PC-3 (cell line): ENCODE measurements at places on chromosomes 16 and 17.

GRCh38 chr17:68061512-68062313, 26.2 kb downstream of the KPNA2 start:
- no peak for DNase-seq

GRCh38 chr17:45310380-45311324, 6.2 kb downstream of the MAP3K14 start:
- DNase-seq: peak; percentile 22

GRCh38 chr16:70758786-70759185, 42.2 kb downstream of the VAC14 start:
- no peak for DNase-seq

GRCh38 chr16:11604783-11605563, 18.3 kb upstream of the LITAF start:
- no peak for DNase-seq

- DNase-seq: peak; percentile 48
These were observed 85.4 kb downstream of the N4BP1 start for GRCh38 chr16:48524348-48525200.

GRCh38 chr17:72984145-72984925, 108.2 kb downstream of the SLC39A11 start:
- DNase-seq: peak; percentile 97

DNA sequence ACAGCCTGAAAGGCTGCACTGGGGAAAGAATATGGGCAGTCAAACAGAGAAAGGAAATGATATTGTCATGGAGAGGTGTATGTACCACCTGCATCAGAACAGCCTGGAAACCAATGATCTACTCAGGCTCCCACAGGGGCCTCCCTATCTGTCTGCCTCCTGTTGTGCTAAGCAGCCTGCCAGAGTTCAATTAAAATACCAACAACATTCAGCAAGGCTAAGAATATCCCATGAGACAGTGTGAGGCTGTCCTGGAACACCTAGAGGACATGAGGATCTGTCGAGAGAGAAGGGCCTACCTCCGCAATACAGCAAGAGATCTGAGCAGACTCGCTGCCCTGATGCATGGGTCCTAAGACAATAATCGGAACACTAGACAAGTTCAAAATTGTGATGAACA, 8.4 kb downstream of the FXR2 start:
- no peak for DNase-seq

DNA sequence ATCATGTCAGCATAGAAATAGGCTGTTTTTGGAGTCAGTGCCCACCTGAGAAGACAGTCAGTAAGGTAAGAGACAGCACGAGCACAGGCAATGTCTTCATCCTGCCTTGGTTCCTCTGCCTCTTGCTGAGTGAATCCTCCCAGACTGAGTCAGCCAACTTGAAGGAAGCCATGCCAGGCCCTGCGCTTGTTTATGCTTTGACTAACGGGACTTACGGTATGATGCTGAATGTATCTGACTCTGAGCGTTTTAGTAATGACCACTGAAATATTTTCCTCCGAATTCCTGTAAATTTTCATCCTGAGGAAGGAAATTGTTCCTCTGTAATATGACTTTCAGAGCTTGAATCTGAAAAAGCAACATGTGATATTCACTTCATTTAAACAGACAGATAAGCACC, 18.0 kb downstream of the C17orf67 start:
- peak; percentile 29 for DNase-seq

DNA sequence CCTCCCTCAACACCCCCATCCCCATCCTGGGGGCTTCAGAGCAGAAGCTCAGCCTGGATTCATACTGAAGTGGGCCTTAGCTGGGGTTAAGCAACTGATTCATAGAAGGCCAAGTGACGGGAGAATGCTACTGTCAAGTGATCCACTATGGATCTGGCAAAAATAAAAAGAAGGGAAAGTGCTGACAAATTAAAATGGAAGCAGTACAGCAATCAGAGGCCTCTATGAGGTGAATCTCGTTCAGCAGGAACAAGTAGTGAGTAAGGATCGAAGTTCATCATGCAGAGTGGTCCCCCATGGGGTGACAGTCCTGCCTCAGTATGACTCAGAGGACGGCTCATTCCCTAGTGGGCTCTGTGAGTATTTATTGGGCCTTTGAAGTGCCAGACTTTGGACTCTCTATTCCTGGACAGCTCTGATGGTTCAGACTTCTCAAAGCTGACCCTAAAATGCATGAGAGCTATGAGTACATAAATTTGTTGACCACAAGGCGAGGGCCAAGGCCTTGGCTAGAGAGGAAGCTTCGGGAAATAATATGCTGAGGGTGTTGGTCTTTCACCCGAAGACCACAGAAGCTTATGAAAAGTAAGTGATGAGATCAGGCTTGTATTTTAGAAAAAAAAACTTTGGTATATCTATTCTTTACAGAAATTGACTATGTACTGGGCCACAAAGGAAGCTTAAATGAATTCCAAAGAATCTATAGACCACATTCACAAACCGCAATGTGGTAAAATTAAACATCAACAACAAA, 5.3 kb upstream of the NSMCE1 start:
- DNase-seq: peak; percentile 52

- DNase-seq: no peak
These were observed 137.0 kb downstream of the MSI2 start for GRCh38 chr17:57393368-57393767.

DNA sequence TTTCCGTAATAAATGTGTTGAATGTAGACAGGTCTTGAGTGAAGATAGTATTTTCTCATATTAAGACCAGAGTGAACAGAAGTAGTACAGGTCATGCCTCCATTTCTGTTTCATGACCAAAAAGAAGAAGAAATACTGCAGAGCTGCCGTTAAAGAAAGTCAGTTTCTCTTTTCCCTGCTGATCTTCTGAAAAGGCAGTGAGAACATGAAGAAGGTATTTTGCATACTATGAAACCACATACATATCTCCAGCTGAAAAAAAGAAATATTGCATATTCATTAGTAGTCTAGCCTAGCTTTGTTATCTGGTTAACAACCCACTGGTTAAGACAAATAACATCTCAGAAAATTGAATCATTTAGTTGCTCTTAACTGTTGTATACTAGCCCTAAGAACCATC, 138.4 kb downstream of the PHKB start:
- no peak for DNase-seq

- DNase-seq: no peak
These were observed 475.2 kb upstream of the WSB1 start for GRCh38 chr17:26818736-26819135.

GRCh38 chr16:30350134-30350871, 4.8 kb downstream of the CD2BP2 start:
- no peak for DNase-seq

GRCh38 chr16:70496513-70496912, 26.8 kb downstream of the COG4 start:
- DNase-seq: no peak

DNA sequence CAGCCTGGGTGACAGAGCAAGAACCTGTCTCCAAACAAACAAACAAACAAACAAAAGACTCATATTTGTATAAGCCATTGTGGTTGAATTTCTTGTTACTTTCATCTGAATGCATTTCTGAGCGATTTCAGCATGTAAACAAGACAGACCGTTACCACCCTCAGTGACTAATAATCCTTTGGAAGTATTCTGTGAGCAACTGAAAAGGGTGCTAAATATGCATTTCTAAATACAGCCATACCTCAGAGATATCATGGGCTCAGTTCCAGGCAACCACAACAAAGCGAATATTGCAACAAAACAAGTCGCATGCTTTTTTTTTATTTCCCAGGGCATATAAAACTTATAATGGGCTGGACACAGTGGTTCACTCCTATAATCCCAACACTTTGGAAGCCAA, 109.0 kb downstream of the USP31 start:
- no peak for DNase-seq

DNA sequence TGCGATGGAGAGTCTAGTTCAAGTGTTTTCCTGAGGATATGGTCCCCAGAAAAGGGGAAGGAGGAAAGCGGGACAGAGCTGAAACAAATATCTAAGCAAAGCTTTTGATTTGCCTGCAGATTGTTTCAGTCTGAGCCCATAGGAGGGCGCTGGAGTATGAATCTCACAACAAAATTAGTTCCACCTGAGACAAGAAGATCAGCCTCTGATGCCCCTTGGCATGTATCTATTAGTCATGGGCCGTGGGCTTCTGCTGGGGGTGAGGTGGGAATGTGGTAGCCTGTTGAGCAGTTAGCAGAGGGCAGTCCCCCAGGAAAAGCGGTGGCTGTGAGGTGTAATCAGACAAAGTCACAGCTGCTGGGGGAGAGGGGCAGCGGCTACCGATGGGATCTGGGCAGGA, 446.9 kb downstream of the CA10 start:
- DNase-seq: no peak

DNA sequence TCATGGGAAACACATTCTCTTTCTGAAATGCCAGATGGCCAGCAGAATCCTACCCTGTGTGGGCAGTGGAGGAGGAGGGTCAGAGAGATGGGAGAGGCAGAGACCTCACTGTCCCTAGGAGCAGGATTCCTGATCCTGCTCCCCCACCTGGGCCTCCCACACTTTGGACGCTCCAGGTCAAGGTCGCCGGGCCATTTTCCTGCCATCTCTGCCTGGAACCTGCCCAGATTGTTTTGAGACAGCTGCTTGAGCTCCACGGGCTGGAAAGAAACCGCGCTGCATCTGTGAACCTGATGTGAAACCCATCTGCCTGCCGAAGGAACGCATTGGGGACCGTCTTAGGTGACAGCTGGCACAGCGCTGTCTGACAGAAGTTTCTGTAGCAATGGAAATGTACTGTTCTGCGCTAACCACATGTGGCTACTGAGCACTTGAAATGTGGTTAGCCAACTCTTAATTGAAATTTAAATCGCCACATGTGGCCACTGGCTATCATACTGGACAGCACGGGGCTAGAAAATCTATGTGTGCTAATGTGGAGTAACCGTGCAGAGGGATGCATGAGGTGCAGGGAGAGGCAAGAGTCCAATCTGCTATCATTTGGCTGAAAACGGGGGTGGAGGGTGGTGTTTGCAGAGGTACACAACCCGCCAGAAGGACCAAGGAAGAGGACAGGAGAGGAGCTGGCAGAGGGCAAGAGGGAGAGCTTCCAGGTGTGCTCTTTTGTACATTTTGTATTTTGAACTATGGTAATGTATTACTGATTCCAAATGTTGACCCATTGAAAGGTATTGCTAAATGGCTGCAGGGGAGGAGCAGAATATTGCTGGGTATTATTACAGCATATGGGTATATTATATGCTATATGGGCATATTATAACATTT, 15.4 kb upstream of the NUBP1 start:
- no peak for DNase-seq

DNA sequence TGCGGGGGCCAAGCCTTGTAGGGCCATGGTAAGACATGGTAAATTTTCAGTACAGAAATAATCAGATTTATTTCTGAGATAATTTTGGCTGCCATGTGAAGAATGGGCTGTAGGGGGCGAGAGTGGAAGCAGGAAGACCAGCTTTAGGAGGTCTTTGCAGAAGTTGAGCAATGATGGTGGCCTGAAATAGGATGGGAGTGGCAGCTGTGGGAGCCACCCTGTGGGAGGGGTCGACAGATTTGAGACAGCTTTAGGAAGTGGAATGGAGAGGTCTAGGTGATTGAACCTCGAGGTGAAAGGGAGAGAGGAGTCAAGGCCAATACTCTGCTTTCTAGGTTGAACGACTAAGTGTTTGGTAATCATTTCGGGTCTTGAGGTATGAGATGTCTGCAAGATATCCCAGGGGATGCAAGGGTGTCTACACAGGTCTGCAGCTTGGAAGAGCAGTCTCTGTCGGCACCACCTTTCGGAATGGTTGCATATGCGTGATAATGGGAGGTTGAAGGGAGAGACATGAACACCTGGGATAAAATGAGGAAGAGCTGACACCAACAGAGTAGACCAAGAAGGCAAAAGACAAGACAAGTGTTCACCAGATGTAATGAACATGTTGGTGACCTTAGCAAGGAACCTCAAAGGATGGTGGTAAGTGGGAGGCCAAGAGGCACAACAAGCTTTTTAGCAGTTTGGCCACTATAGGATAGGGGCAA, 4.2 kb upstream of the ATXN7L3 start:
- DNase-seq: peak; percentile 67

DNA sequence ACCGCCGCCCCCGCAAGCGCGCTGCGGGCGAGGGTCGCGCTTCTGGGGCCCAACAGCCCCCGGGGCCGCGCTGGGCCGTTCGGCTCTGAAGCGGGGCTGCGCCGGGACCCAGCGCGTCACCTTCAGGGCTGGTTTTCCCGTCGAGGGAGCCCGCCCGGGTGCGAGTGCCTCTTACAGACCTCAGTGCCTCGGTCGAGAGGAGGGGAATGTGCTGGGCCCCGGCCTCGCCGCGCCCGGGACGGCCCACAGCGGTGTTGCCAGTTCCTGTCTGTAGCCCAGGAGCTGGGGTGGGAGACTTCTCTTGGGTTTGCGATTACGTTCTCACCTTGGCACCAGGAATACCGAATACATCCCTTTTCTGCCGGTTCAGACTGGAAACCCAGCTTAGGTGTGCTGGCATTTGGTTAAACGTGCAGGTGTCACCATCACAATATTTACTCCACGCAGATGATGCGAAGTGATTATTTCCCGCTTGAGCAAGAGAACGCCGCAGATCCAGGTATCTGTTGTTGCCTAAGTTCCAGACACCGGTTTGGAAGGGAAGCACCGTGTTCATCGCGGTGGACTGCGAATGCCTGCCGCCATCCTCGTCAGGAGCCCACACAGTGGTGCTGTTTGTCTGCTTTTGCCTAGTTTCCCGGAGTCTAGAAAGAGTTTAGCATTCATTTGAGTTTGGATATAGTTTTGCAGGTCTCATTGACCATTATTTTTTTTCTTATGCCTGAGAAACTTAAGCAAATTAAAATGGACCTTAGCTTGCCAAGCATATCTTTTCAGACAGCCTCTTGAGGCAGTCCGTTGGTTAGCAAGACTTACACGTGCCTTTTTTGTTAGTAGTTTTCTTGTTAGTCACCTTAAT, 914 bp downstream of the MAP1LC3B start:
- peak; percentile 36 for DNase-seq
